ENCODE measurements at places on chromosomes 7 and 10. TPM values are rescaled to one million over a fixed set of nuclear protein-coding genes. Genes with fewer than 3 reads are reported as not detected.

- peak; percentile 50 for DNase-seq
Observed at GRCh38 chr10:74332398-74332797, 181.4 kb downstream of the ADK start.

DNA sequence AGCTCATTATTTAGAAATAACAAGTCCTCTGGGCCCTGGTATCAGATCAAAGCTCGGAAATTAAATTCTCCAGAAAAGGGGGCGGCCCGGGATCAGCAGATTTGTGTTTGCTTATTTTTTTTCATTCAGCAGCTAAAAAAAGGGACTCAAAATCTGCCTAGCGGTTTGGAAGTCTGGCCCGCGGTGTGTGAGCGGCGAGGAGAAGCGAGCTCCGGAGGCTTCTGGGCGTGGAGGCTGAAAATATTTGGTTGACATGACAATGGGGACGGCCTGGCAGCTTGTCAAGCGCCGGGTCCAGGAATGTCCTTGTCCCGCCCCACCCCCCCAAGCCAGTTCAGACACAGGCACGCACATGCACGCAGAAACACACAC, 43.4 kb downstream of the FOXL3 start:
- peak; percentile 53 for DNase-seq

- DNase-seq = no peak
Observed at GRCh38 chr7:36533717-36534116, 144.1 kb downstream of the ANLN start.

DNA sequence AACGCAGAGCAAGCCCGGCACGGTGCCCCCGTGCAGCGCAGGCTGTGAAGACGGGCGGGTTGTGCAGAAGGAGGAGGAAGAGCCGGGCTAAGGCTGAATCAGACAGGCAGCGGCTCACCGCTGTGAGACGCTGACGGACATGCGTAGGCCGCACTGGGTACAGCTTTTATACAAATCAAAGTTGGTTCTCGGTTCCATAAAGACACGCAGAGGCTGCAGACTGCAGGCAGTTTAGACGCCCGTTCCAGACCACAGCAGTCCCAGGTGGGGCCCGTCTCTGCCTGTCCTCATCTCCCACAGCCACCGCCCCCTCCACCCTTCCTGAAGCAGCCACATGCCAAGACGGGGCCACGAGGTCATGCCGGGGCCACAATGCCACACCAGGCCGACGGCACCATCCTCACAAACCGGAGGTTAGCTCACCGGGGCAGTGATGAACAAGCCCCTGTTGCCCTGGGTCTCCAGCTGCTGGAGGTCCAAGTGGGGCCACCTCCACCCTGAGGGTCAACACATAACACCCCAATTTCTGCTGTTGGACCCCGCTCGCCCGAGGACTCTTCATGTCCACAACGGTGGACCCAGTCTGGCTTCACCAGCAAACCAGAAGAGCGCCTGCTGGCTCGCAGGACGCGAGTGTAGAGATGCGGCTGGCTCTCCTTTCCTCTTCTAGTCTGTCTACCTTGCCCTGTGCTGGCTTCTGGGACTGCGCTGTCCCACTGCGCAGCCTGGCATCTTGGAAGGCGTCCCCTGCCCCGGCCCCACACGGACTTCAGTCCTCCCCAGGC, 227.2 kb downstream of the ELFN1 start:
- DNase-seq = no peak

DNA sequence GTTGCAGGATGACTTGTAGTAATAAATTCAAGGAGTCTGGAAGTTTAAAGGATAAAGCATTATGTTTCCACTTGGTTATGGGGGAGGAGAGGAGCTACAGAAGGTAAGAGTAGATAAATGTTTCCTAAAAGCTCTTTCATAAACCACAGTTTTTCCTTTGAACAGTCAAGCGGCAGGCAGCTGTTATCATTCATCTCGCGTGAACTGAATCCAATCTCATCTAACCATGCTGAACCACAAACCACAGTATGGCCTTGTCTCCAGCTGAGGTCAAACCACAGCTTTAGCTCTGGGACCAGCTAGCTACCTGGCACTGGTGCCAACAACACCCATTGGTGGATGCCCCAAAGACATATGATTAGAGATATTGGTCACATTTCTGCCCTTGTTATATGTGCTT, 63.3 kb downstream of the NOC3L start:
- DNase-seq = no peak

GRCh38 chr10:609868-610545, 79.5 kb downstream of the DIP2C start:
- DNase-seq = peak; percentile 40

- no peak for DNase-seq
Observed at GRCh38 chr10:1402016-1402770, 335.1 kb downstream of the ADARB2 start.

- DNase-seq = no peak
Observed at GRCh38 chr10:43376046-43376635, 4.7 kb downstream of the FXYD4 start.

DNA sequence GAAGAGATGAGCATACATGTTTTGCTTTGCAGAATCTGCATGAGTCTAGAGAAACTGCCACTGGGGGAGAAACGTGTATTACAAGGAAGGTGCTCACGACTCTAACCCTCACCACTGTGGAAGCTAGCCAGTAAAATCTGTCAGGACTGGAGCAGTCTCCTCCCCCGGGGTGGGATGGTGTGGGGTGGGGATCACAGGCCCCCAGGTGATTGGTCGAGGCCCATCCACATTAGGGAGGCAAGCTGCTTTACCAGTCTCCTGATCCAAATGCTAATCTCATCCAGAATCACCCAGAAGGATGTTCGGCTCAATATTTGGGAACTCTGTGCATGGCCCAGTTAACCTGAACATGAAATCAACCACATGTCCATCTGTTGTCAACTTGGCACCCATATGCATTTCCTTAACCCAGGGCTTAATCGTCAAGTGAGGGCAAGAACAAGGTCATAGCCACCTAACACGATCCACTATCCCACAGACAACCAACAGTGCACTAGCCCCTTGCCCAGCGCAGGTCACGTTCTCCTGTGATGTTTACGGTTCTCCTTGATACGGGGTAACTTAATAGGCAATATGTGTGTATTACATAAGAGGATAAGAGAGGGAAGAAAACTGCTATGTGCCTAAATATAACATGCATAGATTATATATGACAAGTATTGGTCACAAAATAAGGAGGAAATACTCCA, 40.8 kb downstream of the DNAJB6 start:
- peak; percentile 43 for DNase-seq

DNA sequence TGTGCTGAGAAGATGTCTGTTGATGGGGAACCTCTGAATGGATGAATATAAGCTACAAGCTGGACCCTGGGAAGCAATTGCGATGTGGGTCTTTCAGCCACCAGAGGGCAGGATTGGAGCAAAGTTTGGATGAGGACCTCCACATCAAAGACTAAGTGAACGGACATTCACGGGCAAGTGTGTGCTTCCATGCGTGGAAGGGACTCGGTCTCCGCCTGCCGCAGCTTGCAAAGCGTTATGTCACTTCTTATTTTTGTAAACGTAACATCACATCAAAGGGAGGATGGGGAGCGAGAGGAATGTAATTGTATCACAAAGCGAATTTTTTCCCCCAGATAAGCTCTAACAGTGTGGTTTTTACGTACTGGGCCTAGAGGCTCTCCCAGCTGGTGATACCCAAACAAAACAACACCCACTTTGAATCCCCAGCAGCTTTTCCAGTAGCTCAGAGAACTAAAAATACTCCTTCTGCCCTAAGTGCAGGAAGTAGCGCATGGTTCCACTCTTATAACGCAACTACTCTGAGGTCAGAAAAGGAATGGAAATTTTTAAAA, 65.0 kb downstream of the VWA2 start:
- peak; percentile 93 for DNase-seq

DNA sequence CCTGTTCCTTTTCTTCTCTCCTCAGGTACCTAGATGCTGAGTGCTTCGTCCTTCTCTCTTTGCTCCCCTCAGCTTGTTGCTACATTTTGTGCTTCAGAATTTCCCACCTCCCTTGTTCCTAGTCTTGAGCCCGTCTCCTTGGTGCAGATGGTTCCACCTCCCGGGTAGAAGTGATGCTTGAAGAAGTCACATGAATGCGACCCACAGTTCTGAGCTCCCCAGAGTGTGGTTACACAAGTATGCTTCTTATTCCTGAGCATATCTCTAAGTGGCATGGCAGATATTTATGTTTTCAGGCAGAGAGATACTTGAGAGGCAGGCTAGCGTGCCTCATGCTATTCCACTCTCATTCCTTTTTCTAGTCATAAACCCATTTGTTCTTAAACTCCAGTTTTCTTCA, 34.0 kb downstream of the INPP5F start:
- DNase-seq = no peak

GRCh38 chr10:34241226-34242000, 573.7 kb downstream of the PARD3 start:
- no peak for DNase-seq

GRCh38 chr7:91201442-91202113, 62.7 kb upstream of the FZD1 start:
- DNase-seq = no peak

DNA sequence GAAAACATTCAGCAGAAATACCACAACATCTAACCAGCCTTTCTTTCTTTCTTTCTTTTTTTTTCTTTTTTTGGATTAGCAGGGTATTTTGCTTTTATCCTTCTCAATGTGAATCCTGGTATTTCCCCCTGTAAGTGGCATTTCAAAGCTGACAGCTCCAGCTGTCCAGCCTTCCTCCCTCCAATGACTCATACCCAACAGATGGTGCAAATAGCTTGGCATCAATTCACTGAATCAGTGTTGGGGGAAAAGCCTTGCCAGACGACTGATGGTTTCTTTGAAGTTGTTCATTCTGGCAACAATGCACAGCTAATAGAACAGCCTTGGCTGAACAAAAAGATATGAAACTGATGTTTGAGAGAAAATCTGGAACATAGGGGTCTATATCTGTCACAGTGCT, 316.8 kb upstream of the STEAP1 start:
- peak; percentile 97 for DNase-seq

- no peak for DNase-seq
Observed at GRCh38 chr7:95295397-95295796, 28.9 kb downstream of the PON1 start.

- DNase-seq = no peak
Observed at GRCh38 chr7:1540776-1541271, 10.3 kb downstream of the MAFK start.

DNA sequence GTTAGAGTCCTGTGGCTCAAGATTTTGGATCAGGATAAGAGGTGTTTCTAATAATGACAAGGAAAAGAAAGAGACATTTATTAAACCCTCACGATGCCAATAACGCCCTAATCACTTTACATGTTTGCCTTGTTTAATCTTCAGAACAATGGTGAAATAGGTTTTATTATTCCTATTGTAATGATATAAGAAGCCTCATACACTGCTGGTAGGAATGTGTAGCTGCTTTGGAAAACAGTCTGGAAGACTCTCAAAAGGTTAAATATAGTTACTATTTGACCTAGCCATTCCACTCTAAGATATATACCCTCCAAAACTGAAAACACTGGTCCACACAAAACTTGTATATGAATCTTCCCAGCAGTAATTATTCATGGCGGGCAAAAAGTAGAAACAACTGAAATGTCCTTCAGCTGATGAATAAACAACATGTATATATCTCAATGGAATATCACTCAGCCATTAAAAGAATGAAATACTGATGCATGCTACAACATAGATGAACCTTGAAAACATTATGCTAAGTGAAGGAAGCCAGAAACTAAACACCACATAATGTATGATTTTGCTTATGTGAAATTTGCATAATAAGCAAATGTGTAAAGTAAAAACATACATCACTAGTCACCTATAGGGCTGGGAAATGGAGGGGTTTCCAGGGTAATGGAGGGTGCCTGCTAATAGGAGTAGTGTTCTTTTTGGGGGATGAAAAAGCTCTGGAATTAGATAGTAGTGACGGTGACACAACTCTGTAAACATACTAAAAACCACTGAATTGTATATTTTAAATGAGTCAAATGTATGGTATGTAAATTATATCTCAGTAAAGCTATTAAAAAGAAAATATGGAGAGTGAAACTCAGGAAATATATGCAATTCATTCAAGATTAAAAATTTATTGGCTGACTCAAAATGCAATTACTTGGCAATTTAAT, 76.9 kb upstream of the ANK3 start:
- no peak for DNase-seq

Gene GPR26
- not detected for total RNA-seq

Gene CFAP46
- 11.3 TPM for total RNA-seq

Gene DEPP1
- 0.14 TPM for total RNA-seq

Gene KIF11
- 18.6 TPM for total RNA-seq

Gene PKD1L1
- total RNA-seq = 0.14 TPM

Gene PRSS1
- not detected for total RNA-seq

Gene COBL
- not detected for total RNA-seq

Gene SH2D4B
- total RNA-seq = not detected

Gene HPS6
- total RNA-seq = 71.9 TPM
